Activated T-cell treated with anti-CD3 and anti-CD28 coated beads, Interleukin-2, amount 50 U/mL, for 72 hours (primary cell): ENCODE measurements at places on chromosomes 4 and X. TPM values are rescaled to one million over a fixed set of nuclear protein-coding genes. Genes with fewer than 3 reads are reported as not detected.

DNA sequence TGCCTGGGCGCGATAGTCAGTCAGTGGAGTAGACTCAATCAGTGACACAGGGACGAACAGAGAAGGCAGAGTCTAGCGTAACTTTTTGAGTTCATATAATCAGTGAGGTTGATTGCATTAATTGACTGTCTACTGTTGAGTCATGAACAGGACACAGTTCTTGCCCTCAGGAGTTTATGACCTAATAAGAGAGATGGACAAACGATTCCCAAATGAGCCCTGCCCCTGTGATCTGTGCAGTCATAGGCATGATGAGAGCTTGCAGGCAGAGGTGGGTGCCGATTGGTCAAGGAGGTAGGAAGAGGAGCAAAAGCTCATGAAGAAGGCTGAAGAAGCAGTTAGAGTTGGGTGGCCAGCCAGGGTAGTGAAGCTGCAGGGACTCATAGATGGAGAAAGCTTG is 57.1 kb downstream of the ADD1 start:
- no peak for DNase-seq
- peaks cover 13% of the 10 kb centered on the region for H3K4me1 ChIP-seq
- peaks cover 31% of the 10 kb centered on the region for H3K36me3 ChIP-seq
- no peaks in the 10 kb centered on the region for H3K27me3 ChIP-seq

GRCh38 chrX:135477576-135477975 is 42.9 kb upstream of the INTS6L start:
- H3K4me1 ChIP-seq = no peaks in the 10 kb centered on the region
- peaks cover 18% of the 10 kb centered on the region for H3K27me3 ChIP-seq
- H3K27ac ChIP-seq = no peak overlapping the region
- H3K36me3 ChIP-seq = no peaks in the 10 kb centered on the region

- no peaks in the 10 kb centered on the region for H3K36me3 ChIP-seq
- no peak overlapping the region for H3K27ac ChIP-seq
- H3K4me3 ChIP-seq = no peak overlapping the region
- H3K4me1 ChIP-seq = no peaks in the 10 kb centered on the region
- DNase-seq = no peak
- H3K27me3 ChIP-seq = no peaks in the 10 kb centered on the region
Observed at GRCh38 chrX:27591938-27592337, 1.8 kb downstream of the DCAF8L2 start.

- peaks cover 6% of the 10 kb centered on the region for H3K27me3 ChIP-seq
- no peak overlapping the region for H3K27ac ChIP-seq
- no peak for DNase-seq
- no peaks in the 10 kb centered on the region for H3K4me1 ChIP-seq
- H3K4me3 ChIP-seq = no peak overlapping the region
Observed at GRCh38 chrX:106331606-106332005, 163.5 kb downstream of the PWWP3B start.

DNA sequence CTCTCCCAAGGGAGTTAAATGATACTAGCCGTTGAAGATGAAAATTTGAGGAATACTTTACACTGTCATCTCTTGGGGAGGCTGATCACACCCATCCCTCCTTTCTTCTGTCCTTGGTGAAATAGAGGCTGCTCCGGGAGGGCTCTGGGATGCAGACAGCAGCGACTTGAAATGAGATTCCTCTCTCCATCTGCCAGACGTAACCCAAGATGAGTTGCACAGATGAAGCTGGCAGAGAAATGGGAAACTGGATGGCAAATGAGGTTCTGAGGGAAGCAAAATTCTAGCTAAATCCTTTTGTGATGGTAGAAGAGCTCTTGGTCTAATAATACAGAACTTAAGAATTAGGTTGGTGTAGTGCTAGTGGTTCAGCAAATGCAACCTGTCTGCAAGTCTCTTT is 201.4 kb downstream of the AASDH start:
- peaks cover 11% of the 10 kb centered on the region for H3K4me1 ChIP-seq
- H3K36me3 ChIP-seq = no peaks in the 10 kb centered on the region
- no peak overlapping the region for H3K4me3 ChIP-seq
- H3K27ac ChIP-seq = no peak overlapping the region
- DNase-seq = no peak

Gene CSN1S1
- total RNA-seq = not detected
